HCEC 1CT (cell line): ENCODE measurements at places on chromosomes 6 and 20.

GRCh38 chr20:48843057-48843806 lies 15.4 kb upstream of the PREX1 start:
- DNase-seq: no peak

GRCh38 chr6:43464337-43464736 lies 9.0 kb upstream of the DLK2 start:
- no peak for DNase-seq

DNA sequence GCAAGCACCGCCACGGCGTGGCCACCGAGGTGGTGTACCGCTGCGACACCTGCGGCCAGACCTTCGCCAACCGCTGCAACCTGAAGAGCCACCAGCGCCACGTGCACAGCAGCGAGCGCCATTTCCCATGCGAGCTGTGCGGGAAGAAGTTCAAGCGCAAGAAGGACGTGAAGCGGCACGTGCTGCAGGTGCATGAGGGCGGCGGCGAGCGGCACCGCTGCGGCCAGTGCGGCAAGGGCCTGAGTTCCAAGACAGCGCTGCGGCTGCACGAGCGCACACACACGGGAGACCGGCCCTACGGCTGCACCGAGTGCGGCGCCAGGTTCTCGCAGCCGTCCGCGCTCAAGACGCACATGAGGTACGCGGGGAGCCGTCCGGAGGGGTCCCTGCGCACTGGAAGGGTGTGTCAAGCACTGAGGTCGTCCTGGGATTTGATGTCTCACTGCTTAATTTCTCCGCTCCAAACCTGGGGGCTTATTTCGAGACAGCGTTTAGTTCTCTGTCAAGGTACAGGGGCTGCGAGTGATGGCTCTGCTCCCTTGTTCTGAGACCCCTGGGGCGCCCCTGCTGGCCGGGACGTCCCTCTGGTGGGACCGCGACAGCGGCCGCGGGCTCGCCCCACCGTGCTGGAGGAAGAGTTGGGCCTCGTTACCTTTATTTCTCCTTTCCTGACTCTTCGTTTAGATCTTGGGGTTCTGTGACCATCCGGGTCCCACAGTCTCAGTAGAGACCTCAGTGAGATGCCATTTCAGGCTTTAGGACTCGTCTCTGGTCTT lies 3.6 kb downstream of the GZF1 start:
- DNase-seq: no peak

- DNase-seq: no peak
These were observed 437 bp upstream of the CDKAL1 start for GRCh38 chr6:20533746-20534294.

DNA sequence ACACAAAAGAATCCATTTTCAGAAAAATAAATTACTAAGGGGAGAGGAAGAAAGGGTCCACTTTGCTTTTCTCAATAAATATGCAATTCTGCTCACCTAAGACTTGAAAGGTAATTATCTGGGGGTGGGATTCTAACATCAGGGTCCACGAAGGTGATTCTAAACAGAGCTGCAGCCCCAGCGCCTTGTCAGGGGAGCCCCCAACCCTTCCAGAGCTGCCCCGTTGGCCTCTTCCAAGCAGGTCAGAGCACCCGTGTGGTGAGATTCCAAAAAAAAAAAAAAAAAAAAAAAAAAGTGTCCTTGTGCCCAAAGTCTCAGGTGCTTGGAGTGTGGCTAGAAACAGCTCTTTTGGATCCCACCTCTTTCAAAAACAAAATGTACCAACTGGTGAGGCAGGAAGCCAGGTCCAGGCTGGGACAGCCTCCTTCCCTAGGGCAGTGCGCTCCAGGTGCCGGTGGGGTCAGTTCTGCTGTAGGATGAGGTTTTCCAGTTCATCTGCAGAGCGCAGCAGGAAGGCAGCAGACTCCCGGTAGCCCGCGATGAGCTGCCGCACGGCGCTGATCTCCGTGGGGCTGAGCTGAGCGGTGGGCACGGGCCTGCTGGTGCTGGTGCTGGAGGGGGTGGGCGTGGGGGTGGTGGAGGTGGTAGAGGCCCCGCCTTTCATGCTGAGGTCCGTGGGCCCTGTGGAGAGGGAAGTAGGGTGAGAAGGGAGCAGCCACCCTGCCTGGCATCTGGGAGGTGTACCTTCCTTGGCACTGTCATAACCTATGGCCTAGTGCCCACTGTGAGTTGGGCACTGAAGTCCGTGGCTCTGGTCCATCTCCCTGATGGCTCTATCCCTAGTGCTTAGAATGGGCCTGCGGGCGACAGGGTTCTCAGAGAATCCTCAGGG lies 89.3 kb downstream of the ASXL1 start:
- DNase-seq: no peak

GRCh38 chr6:125853168-125853567 lies 62.4 kb downstream of the NCOA7 start:
- DNase-seq: no peak

DNA sequence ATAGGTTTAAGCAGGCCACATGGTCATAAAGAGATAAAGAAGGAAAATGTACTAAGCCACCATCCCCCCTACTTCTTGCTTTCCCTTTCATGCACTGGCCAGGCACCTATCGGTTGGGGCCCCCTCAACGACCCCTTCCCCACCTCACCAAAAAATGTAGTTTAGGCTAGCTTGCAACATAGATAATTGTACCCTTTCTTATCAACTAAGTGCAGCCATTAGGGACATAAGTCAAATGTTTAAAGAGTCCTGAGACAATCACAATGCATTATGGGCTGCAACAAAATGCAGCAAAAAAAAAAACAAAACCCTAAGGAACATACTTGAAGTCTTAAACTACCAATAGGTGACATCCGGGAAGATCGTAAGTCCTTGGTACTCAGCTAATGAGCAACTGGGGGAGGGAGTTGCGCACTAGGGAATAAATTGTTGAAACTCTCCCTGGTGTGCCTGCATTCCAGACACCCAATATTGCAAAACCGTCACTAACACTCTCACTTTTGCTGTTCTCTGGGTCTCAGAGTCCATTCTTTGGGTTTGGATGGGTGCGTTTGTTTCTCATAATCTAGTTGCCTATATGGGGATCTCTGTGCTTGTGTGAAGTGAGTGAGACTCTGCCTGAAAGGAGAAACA lies 12.4 kb upstream of the HLA-G start:
- no peak for DNase-seq

DNA sequence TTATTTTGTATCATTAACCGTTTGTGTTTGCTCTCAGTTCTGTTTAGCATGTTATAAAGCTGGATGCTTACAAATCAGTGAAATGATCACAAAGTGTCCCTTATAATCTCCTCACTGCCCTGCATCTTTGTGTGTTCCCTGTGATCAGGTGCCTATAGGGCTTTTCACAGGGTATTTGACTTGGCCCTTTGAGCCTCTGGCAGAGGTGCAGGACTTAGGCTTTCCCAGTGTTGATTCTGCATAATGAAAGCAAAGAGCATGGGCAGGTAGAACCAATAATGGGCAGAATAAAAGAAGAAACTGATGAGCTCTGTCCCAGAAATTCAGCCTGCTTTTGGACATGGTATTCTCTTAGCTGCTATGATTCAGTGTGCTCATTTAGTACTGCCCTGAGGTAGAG lies 16.9 kb upstream of the PBOV1 start:
- no peak for DNase-seq

GRCh38 chr6:168221497-168222079 lies 98.0 kb downstream of the DACT2 start:
- DNase-seq: no peak

- DNase-seq: no peak
These were observed 20.1 kb downstream of the IGF2R start for GRCh38 chr6:159988983-159989454.

DNA sequence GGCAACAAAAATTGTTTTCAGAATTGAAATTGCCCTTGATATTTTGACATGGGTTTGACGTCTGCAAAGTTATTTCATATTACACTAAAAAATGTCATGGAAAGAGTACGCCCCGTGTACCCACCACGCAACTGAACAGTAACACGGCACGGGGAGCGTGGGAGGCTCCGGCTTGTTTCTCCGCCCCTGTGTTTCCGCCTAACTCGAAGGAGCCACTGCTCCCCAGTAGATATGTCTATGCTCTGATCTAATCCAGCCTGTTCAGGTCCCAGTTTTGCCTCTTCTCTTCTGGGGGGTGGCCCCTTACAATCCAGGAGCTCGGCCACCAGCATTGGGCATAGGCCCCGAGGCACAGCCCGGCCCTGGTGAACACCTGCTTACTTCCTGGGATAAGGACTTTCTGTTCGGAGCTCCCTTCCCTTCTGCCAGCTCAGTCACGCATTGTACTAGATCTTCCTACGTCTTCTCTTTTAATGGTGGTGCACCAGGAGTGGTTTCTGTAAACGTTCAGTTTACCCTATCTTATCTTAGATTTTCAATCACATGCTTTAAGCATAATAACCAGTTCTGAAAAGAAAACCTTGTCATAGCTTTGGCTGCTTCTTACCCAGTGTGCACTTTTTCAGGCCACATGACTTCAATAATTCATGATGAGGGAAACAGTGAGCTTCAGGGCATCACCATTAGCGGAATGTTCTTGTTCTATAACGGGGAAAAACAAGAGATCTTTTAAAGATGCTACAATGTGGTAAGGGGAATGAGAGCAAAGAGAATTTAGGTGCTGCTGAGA lies 43.9 kb upstream of the EXOC2 start:
- DNase-seq: no peak
